ENCODE measurements at places on chromosomes 4 and X.

GRCh38 chr4:110543577-110543976 lies 67.6 kb downstream of the ENPEP start:
- DNase-seq: no peak

GRCh38 chrX:3522101-3522650 lies 175.7 kb upstream of the MXRA5 start:
- no peak for DNase-seq

GRCh38 chrX:78532363-78532762 lies 126.8 kb downstream of the RTL3 start:
- DNase-seq: no peak

GRCh38 chr4:39947963-39948362 lies 29.7 kb downstream of the PDS5A start:
- DNase-seq: no peak

GRCh38 chrX:40729598-40730584 lies 5.5 kb downstream of the MED14 start:
- DNase-seq: no peak

- DNase-seq: no peak
Observed at GRCh38 chr4:4625488-4625887, 83.6 kb upstream of the STX18 start.

- DNase-seq: no peak
Observed at GRCh38 chrX:17081511-17081910, 135.1 kb downstream of the REPS2 start.

DNA sequence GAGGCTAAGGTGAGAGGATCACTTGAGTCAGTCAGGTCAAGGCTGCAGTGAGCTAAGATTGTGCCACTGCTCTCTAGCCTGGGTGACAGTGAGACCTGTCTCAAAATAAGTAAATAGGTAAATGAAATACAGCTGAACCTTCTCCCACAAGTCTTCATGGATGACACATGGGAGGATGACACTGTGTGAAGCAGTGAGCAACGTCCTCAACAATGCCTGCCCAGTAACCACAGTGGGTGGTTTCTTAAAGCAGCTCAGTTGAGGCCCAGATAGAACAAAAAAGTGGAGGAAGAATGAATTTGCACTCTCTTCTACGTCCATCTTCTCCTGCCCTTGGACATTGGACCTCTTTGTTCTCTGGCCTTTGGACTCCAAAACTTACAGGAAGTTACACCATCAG lies 52.7 kb downstream of the MSX1 start:
- DNase-seq: no peak

All from esophagus squamous epithelium (tissue), 5 donors.